AG09309 (cell line): ENCODE measurements at places on chromosomes 16 and 17.

GRCh38 chr16:4566144-4566543 lies 10.0 kb downstream of the C16orf96 start:
- DNase-seq = no peak

DNA sequence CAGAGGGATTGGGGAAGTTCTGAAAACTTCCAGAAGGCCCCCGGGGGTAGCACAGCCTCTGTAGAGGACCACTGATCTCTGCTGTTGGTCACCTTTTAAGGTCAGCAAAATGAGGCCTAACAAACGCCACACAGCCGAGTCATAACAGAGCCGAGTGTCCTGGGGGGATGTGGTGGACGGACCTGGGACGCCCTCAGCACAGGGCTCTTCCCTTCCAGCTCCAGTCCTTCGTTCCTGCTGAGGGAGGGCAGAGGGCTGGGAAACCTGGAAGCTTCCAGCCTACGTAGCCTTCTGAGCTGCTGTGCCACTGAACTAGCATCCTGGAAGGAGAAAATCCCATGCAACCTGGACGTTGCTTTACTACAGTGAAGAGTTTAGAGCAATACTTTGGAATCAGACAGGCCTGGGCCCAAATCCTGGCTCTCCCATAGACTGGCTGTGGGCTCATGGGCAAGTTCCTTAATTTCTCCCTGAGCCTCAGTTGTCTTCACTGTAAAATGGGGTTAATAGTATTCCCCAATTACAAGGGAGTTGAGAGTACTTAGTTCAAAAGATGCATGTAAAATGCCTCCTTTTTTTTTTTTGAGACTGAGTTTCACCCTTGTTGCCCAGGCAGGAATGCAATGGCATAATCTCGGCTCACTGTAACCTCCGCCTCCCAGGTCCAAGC lies 34.4 kb upstream of the ZCCHC14 start:
- DNase-seq = no peak

- no peak for DNase-seq
Observed at GRCh38 chr16:52597073-52597771, 50.3 kb upstream of the TOX3 start.

- DNase-seq = no peak
Observed at GRCh38 chr16:77663711-77664110, 58.6 kb upstream of the NUDT7 start.

DNA sequence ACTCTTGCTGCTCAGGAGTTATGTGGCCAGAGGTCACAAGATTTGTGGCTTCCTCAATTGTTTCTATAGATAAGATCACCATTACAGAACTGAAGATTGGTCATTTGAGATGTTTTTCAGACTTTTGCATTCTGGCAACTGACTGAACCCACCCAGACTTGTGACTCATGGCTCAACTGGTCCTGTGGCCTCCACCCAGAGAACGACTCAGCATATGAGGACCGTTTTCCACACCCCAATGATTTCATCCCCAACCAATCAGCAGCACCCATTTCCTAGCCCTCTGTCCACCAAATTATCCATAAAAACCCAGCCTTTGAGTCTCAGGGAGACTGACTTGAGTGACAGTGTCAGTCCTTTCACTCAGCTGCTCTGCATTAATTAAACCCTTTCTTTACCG lies 143.2 kb upstream of the ASIC2 start:
- DNase-seq = no peak

DNA sequence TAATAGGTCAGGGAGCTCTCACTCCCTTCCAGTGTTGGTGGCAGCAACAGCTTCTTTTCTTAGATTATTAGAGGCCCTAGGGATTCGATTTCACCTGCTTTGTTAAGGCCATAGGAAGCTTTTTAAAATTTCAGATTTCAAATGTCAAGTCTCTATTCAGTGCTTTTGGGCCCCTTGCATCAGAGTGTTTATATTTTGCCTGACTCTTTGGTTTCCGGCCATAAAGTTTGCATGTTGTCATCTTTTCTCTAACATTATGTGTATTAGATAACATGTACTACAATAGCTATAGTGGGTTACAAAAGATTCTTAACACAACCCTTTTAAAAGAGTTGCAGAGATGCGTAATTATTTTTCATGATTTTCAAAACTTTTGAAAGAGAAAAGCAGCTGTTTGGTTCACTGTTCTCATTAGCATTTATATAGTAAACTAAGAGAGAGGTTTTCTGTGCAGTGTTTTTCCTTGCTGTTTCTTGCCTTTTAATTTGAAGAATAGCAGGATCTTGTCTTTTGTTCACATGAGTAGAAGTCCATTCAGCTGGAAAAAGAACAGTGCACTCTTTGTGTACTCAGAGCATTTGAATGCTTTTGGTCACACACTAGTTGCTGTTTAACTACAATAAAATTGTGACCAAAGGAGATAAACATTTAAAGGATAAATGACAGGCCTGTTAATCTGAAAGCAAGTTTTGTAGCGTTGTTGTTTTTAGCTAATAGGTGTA lies 52.5 kb downstream of the FTO start:
- no peak for DNase-seq

DNA sequence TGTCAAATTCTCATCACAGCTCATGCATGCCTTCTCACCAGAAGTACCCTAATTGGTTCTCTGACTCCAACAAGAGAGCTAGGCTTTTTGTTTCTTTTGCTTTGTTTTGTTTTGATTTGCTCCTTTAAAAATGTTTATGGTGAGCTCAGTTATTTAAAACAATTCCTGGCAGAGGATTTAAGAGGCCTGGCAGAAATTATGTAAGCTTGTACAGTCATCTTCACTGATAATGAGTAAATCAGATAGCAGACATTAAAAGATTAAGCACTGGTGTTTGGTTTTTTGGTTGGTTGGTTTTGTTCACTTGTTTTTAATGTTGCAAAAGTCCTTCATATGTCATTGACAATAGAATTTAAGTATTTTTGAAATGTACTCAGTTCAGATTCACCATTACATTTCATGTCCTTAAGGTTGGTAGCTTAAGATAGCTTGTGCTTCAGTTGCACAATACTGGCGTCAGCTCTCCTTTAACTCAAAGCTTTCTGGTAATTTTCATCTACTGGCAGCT lies 378.9 kb downstream of the CDH13 start:
- DNase-seq = no peak

GRCh38 chr17:17729620-17730249 lies 48.5 kb downstream of the RAI1 start:
- no peak for DNase-seq

DNA sequence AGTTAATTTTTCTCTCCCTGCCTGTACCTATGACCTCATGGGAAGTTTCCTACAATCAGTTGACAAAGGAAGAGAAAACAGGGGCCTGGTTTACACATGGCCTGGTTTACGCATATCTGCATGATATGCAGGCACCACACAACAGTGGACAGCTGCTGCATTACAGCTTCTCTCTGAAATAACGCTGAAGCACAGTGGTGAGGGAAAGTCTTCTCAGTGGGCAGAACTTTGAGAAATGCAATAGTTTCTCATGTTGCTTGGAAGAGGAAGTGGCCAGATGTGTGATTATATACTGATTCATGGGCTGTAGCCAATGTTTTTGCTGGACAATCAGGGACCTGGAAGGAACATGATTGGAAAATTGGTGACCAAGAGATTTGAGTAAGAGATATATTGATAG lies 324.1 kb upstream of the GOT2 start:
- no peak for DNase-seq

GRCh38 chr16:88306860-88307545 lies 75.8 kb upstream of the ZNF469 start:
- peak; percentile 86 for DNase-seq

- no peak for DNase-seq
Observed at GRCh38 chr17:16938031-16938430, 33.9 kb downstream of the TNFRSF13B start.

GRCh38 chr16:23052908-23053580 lies 96.2 kb downstream of the USP31 start:
- DNase-seq = no peak

DNA sequence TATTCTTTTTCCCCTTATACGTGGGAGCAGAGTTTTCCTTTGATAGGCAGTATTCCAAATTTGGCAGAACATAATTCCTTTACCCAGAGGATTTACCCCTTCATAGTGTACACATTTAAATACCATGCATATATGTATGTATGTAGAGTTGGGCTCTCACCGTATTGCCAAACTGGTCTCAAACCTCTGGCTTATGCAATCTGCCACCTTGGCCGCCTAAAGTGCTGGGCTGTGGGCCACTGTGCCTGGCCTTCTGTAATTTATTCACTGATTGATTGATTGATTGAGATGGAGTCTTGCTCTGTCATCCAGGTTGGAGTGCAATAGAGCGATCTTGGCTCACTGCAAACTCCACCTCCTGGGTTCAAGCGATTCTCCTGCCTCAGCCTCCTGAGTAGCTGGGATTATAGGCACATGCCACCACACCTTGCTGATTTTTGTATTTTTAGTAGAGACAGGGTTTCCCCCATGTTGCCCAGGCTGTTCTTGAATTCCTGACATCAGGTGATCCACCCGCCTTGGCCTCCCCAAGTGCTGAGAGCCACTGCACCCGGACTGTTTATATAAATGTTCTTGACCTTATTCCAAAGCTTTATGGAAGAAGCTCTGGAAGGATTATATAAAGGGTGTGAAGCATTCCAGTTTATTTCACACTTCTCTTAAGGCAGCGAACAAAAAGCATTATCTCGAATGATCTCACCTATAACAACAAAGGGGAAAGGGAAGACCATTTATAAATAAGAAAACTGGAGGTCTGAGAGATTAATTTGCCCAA lies 14.9 kb downstream of the GLG1 start:
- DNase-seq = no peak

GRCh38 chr17:30366536-30366935 lies 12.2 kb upstream of the CPD start:
- DNase-seq = no peak

- no peak for DNase-seq
Observed at GRCh38 chr16:35743101-35743692, 2283.8 kb downstream of the TP53TG3F start.

DNA sequence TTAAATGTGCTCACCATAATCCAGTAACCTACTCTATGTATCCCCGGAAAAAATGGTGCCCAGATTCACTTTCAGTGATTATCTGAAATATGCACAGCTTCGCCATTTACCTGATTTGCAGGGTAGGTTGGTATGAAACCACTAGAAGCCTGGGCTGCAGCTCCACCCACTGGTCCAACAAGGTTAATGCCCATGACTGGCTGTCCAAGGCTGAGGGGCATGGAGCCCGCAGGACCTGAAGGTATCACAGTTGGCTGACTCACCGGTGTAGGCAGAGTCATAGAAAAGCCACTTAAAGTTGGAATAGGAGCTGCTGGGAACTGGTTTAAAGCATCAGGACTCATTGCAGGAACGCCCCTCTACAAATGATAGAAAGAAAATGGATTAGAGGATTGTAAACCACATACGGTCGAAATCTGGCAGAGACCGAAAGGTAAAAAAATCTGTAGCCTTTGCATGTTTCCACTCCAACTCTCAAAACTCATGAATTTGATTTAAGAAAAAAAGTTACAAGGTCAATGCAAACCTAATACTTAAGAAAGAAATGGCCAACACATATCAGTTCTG lies 38.6 kb downstream of the SYNRG start:
- DNase-seq = no peak

DNA sequence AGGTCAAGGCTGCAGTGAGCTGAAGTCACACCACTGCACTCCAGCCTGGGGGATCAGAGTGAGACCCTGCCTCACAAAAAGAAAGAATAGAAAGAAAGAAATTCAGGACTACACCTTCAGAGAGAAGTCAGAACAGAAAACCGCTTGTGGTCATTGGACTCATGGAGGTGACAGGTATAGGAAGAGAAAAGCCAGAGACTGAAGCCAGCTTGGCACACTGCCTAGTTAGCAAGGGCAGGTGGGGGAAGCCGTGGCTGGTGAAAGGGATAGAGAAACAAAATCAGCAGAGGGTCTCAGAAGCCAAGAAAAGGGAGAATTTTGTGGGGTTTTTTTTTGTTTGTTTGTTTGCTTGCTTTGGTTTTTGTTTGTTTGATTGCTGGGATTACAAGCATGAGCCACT lies 32.9 kb upstream of the SKAP1 start:
- DNase-seq = no peak

DNA sequence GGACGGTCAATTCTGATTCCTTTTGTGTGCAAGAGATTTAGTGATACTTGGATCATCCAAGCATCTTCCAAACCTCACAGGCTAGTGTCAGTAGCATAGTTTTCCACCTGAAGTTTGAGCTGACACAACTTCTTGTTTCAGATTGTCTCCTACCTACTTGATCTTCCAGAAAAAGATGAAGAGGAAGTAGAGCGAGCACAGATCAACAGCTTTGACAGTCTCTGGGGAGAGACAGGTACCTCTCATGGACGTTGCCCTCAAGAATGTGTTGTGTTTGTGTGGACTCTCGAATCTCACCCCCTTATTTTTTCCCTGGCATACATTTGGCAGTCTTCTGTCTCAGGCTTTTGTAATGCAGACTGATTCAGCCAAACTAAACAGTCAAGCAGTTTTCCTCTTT lies 47.4 kb downstream of the CYB561 start:
- DNase-seq = no peak

DNA sequence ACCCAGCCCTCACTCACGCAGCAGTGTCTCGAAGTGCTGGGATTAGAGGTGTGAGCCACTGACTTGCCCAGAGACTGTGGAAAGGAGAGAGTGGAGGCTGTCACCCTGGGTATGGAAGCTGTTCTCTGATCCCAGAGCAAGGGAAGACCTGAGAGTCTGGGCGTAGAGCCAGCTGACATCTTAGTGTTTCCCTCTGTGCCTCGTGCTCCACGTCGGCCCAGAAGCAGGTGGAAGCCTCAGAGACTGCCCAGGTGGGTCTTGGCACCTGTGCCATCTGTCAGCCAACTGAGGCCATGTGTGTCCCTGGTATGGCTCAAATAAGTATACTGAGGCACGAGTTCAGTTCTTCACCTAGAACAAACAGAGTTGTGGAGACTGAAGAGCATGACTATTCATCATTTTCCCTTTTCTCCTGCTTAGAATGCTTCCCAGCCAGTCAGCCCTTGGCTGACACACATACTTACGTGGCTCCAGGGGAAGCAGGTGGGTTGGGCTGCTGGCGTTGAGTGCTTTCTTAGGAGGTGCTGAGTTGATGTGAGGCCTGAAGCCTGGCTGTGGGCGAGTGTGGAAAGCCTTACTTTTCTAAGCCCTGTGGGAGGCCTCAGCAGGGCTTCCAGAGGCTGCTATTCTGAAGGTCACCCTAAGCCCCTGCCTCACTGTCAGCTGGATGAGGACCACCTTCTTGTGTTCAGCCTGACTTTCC lies 8.1 kb downstream of the CTRL start:
- DNase-seq = no peak

DNA sequence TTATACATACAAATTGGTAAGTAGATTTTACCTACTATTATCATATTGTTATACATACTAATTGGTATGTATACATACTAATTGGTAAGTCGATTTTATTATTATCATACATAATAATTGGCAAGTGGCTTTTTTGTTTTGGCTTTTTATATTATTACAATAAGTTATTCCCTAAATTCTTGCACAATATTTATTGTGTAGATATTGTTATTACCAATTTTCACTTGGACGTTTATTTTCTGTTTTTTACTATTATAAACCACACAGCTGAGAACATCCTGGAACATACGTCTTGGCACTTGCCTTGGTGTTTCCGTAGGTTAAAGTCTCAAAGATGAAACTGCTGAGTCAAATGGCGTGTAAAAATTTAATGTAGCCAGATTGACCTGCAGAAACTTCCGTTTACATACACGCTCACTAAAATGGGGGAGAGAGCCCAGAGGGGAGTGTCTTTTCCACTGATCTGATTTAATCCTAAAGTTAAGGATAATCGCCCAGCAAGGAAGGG lies 18.9 kb downstream of the GNGT2 start:
- no peak for DNase-seq

- no peak for DNase-seq
Observed at GRCh38 chr17:15086776-15087295, 178.3 kb downstream of the PMP22 start.
